ENCODE measurements at places on chromosomes 6 and 20.

GRCh38 chr6:159066483-159066882 lies 21.7 kb upstream of the TAGAP start:
- no peak for DNase-seq

GRCh38 chr20:17059465-17059864 lies 167.4 kb upstream of the PCSK2 start:
- no peak for DNase-seq

DNA sequence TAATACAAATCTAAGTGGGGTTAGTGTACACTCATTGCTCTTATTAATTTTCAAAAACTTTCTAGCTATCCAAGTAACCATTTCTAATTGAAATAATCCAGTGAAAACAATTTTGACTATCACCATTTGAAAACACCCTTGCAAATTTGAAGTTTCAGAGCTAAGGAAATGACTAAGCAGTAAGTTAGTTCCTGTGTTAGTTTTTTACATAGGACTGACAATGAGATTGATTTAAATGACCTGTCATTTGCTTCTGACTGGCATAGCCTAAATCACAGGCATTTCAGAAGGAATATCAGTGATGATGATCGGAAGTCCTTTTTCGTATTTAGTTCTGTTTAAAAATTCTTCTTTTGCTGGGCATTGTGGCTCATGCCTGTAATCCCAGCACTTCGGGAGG lies 27.0 kb downstream of the STK4 start:
- no peak for DNase-seq

- no peak for DNase-seq
Observed at GRCh38 chr6:30200551-30201281, 12.5 kb downstream of the TRIM26 start.

GRCh38 chr6:125050663-125051318 lies 88.6 kb downstream of the RNF217 start:
- no peak for DNase-seq

DNA sequence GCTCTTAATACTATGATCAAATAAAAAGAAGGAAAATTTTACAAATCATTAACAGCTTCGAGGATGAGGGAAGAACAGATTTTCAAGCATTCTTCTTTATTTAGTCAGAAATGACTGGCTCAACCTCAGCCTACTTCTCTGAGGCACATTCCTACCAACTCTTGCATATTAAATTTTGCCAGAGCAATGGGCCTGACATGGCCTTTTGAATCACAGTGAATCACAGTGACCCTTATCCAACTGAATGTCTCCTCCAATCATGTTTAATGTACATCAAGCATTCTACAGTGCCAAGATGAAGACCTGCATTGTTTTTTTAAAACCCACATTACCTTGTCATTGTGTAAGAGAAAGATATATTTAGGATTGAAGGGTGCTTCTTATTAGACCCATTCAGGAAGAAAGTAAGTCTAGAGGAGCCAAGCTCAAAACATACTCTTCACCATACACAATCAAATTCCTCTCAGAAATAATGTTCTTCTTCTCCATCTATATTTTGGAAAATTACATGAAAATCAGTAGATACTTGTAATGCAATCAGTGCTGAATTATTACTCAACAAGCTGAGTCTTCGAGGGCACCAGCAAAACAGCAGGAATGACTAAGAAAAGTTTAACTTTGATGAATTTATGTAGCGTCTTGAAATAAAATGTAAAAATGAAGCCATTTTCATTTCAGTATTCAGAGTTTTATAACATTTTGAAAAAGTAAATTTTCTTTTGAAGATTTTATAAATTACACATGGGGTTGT lies 44.1 kb upstream of the MOXD1 start:
- no peak for DNase-seq

- DNase-seq: no peak
Observed at GRCh38 chr20:18721551-18722115, 92.0 kb upstream of the SCP2D1 start.

- no peak for DNase-seq
Observed at GRCh38 chr6:44011350-44011920, 115.8 kb downstream of the MRPL14 start.

DNA sequence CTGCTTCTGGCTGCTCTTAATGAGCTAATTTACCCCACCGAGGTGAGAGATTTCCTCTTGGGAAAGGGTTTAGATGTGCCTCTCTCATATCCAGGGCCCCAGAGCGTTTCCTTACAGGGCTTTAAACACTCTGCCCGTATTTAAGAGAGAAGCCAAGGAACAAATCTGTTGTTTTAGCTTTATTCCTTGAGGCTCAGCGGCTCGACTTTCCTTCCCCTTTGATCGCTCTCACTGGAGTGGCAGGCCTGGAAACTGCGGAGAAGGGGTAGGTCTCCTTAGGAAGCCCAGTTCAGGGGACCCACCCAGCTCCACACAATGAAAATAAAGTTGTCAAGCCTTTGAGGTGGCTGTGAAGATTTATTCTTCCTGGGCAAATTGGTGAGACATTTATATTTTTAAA lies 132.0 kb upstream of the JAG1 start:
- DNase-seq: no peak

- no peak for DNase-seq
Observed at GRCh38 chr20:60011512-60012507, 53.6 kb downstream of the CDH26 start.

DNA sequence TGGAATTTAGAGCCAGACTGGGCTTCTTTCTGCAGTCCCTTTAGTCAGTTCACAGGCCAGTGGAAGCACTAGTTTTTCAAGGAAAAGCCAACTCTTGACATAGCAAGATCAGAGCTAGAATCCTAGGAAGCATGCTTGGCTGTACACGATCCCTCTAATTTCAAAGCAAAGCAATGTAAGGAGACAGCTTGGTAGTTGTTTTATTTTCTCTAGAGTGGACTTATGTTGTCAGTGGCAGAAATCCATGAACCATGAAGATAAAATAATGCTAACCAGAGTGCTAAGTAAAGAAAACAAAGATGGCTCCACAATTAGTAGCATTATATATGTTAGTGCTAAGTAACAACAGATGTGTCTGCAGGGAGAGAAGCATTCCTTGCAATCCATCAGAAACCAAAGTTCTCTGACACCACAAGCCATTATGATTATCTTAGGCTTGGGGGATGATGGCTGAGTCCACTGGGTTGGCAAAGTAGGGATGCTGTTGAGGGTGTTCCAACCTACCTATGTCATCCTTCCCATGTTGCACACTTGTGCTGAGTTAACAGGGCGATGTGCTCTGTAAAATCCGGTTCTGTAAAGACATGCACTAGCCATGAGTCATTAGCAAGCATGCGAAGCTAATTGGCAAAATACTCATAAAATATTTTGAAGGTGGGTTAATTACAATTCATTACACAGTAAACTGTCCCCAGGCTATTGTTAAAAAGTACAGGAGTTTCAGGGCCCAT lies 115.2 kb downstream of the BMP2 start:
- DNase-seq: no peak

- no peak for DNase-seq
Observed at GRCh38 chr20:41308726-41309413, 8.7 kb downstream of the ZHX3 start.

GRCh38 chr6:160882791-160883279 lies 108.7 kb upstream of the MAP3K4 start:
- no peak for DNase-seq

- no peak for DNase-seq
Observed at GRCh38 chr6:21468461-21468860, 125.1 kb upstream of the SOX4 start.

- DNase-seq: no peak
Observed at GRCh38 chr6:94215552-94215951, 796.2 kb upstream of the EPHA7 start.

DNA sequence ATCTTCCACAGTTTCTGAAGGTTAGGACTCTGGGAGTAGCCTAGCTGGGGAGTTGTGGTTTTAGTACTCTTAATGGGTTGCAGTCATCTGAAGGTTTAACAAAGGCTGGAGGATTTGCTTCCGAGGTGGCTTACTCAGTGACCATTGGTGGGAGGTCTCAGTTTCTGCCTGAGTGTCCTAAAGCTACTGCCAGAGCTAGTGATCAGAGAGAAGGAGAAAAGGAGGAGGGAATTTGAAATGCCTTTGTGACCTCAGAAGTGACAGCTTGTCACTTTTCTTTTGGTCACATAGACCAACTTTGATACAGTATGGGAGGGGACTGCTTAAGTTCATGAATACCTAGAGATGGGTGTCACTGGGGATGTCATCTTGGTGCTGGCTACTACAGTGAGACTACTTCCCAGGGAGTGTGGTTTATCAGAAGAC lies 41.3 kb downstream of the NCOA3 start:
- DNase-seq: no peak

GRCh38 chr6:18126121-18126520 lies 3.6 kb upstream of the NHLRC1 start:
- DNase-seq: no peak

GRCh38 chr20:8583566-8584043 lies 451.5 kb downstream of the PLCB1 start:
- DNase-seq: no peak

DNA sequence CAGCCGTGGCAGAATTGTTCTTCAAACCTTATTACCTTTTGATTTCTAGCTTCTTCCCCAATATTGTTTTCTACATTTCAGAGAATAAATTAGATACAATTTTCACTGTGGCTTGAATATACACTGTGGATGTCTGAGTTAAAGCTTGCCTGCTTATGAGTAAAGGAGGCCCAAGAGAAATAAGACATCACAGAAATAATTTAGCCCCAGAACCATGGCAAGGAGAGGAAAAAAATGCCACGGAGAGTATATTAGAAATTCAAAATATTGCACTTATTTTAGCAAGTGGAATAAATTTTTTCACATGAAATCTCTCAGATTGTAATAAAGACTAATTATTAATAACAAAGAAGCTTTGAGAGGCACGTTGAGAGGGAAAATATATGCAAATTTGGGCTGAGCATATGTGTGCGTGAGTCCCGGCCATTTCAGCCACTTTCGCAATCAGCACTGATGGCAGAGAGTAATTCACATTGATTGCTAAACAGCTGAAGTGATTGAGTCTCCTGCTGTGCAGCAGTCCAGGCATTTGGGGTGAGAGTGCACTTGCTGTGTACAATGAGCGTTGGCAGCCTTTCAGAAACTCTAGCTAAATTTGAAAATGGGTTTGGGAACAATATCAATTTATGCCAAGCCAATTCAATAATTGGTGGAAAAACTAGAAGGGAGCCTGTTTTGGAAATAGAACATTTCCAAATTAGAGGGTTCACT lies 596.0 kb downstream of the EPM2A start:
- no peak for DNase-seq

GRCh38 chr6:108497883-108498282 lies 62.8 kb upstream of the FOXO3 start:
- no peak for DNase-seq

GRCh38 chr20:2296524-2297356 lies 939 bp downstream of the TGM3 start:
- no peak for DNase-seq

DNA sequence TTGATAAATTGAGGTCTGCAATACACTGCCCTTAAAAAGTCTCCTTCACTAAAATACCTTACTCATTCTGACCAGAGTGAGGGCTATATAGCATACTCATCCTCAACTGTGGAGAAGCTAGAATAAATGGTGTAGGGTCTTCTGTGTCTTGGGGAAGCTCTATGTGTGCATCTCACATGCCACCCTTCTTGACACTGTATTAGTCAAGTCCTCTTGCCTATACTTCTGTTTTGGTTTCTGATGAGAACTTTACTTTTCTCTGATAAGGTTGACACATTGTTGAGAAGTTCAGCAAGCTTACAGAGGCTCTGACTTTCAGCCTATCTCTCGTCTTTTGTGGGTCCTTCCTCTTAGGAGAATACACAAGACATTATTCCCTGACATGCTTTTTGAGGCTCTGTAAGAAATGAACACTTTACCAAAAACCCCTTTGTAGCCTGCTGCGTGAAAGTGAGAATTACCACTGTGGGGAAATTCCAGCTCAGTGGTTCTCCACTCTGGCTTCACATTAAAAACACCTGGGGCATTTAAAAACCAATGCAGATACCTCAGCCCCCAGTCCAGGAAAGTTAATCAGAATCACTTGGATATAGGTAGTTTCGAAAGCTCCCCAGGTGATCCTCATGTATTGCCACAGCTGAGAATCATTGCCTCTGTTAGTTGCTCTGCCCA lies 372.1 kb upstream of the HS3ST5 start:
- no peak for DNase-seq

GRCh38 chr6:137056121-137056880 lies 11.5 kb upstream of the IL20RA start:
- DNase-seq: no peak

DNA sequence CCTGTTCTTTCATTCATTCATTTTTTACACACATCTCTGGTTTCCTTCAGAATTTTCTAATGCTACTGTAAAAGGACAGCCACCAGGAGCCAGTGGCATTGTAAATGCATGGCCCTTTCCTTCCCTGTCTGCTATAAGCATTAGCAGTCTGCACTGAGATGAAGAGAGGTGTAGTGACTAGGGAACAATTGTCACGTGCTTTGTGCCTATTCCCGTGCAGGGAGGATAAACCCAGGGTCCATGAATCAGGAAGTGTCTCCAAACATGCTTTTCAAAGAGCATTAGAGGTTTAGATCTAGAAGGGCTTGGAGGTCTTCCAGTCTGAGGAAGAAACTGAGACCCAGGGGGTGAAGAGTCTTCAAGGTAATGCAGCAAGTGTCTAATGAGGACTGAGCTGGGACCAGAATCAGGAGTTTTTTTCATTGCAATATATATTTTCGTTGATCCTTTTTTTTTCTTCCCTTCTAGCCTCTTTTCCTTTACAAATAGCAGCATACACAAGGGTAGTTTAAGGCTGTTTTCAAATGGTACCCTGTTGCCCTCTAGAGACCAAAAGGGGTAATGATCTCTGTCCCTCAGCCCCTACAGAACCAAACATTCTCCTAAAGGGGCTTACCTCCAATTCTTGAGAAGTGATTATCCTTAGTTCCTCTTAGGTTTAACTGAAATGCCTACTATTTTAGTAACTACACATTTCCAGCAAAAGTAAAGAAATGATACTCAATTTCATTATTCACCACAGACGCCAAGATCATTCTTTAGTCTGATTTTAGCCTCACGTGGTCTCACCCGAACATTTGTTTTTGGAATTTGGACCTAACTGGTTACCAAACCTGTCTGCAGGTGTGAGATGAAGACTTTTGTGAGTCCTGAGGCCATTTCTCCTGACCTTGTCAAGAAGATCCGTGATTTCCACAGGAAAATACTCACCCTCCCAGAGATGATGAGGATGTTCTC lies 6.6 kb downstream of the TRIM15 start:
- no peak for DNase-seq

DNA sequence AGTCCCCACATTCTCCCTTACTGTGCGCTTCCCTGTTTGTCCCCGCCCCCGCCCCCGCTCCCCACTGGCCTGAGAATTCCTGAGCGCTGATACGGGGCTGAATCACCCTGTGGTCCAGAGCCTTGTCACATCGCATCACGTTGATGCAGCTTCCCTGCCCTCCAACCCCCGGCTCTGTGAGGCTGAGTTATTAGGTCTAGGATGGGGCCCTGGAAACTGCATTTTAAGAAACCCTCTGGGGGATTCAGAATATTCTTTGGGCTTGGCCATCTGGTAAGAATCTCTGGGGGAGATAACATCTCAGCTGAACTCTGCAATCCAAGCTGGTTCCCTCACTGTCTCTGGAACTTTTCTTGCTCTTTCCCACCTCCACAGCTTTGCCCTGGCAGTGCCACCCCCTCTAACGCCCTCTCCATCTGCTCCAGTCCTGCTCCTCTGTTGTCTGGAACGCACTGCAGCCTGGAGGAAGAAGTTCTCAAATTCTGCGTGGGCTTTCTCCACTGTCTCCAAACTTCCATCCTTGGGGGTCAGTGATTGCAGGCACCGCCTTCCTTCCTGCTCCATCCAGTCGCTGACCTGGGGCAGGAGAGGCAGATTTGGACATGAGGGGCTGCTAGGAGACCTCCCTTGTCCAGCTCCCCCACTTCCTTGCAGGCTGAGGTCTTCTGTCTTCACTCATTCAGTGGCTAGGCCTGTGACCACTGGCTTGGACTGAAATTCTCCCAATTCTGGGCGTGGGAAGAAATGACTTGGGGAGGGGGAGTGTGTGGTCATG lies 42.6 kb downstream of the KIAA1755 start:
- no peak for DNase-seq
